Activated naive CD8-positive, alpha-beta T cell treated with anti-CD3 and anti-CD28 coated beads, Interleukin-2, amount 50 U/mL, for 16 hours (primary cell): ENCODE measurements at places on chromosomes 12 and 14.

- DNase-seq = no peak
These were observed 115.5 kb downstream of the SLC38A1 start for GRCh38 chr12:46153268-46153872.

DNA sequence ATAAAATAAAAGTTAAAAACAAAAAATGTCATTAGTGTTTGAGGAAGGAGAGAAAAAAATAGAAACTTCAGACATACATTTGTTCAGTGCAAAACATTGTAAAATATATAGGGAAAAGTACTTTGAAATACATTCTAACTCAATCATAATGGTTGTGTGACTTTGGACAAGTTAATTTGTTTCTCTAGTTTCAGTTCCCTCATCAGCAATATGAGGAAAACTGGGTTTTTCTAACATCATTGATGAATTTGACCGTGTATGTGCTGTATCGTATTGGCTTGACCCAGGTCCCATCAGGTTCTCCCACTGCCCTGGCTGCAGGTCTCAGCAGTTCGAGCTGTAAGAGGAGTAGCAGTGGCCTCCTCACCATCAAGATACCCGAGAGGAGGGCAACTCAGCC is 173.9 kb upstream of the ATF7IP start:
- no peak for DNase-seq

DNA sequence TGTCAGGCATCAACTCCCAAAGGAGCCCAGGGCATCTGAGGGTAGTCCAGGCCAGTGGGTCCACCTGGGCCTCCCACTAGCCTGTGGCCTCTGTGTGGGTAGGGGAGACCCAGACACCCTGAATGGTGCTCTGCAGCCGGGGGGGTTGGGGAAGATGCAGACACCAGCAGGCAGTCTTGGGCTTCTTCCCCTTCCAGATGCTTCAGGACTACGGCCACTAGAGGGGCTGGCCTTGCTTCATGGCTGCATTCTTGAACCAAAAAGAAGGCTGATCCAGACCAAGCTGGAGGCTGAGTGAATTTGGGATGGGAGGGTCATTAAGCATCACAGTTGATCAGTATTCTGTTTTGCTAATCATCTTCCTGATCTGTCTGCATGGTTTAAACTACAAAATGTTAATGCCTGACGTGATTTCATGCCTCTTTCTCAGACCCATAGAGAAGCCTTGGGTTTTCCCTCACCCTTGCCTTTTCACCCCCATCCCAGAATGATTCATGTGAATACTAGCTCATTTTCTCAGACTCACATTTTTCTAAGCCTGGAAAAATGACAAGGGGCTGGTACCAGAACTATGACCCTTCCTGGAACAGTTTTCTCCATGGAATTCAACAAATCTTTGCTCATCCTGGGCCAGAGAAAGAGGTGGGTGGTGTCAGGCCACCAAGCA is 134.2 kb downstream of the NTF3 start:
- no peak for DNase-seq

DNA sequence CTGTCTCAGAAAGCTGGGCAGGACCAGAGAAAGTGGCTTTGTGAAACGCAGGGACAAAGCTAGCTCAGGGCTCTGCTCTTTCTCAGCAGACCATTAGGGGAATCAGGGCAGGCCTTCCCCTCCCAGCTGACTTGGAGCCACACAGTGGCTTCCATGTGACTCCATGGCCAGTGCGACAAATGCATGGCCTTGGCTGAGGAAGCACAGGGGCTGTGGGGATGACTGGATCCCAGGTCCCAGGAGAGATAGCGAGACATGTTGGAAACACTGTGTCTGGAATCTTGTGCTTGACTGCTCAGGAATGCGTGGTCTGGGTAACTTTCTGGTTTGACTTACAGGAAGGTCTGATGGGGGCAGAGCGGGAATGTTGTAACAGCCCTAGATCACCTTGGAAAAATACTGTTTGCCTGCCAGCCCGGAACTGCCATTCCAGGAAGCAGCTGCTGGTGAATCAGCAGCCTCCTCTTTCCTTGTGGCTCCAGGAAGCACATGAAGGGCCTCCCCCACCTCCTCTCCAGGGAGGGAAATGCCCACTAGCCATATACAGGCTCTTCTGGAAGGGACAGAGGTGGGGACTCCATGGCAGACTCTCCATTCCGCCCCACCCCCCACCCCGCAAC is 133.5 kb upstream of the HIF1A start:
- no peak for DNase-seq

DNA sequence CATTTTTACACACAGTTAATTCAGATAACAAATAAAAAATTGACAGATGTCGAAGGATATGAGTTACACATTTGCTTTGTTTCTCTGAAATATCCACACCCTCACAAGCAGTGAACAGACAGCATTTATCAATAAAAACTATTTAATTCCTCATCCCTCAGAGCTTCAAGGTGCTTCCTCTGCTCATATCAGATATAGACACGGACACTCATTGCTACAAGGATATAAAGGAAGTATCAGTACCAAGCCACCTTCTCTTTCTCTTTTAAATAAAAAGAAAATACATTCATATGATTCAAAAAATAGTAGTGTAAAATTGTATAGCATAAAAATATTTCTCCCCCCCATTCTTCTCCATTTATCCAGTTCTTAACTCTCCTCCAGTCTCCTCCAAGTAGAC is 21.9 kb upstream of the MAGOHB start:
- DNase-seq = no peak

DNA sequence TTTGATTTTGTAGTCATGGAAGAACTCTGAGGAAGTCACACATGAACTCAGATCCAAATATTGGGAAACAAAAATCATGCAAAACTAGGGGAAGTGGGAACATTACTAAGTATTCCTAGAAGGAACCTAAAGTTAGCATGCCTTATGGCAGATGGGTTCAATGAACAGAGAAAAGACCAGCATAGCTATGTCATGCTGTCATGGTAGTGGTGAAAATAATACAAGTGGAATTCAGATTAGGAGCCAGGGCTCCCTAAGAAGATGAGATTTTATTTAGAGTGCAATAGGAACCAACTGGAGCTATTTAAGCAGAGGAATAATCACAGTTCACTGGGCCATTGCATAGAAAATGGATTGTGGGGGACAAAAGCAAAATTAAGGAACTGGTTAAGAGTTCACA is 134.0 kb downstream of the DIO2 start:
- DNase-seq = no peak

DNA sequence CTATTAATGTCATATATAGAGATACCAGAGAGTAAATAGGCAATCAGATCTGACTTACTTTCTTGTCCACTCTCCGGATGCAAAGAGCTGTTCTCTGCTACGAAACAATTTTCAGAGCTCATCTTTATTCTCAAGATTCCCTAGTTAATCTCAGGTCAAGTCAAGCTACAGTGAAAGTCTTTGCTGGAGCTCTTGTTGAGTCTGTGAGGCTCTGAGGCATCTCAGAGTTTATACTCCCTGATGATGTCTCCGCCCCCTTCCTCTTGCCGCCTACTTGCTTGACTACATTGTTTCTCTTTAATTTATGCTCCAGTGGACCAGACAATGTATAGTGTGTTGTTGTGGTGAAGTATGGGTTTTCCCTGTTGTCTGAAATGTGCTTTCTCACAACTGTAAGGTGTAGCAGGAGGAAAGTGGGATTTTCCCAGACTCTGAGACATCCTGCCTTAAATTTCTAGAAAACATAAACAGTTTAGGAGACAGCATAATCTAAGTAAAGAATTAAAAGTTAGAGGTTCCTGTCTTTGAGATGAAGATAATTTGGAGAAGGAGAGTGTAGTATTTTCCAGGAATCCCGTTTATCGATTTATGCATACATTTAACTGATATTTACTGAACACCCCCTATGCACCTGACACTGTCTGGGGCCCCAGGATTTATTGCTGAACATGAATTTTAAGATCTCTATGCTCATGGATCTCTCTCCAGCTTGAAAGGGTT is at the start of gene CD69:
TSS of gene CD69 (minus strand) at position 203 of the 720 bp plus-strand sequence. CDS start at position 122, 81 bp downstream.
- DNase-seq = peak; percentile 69

DNA sequence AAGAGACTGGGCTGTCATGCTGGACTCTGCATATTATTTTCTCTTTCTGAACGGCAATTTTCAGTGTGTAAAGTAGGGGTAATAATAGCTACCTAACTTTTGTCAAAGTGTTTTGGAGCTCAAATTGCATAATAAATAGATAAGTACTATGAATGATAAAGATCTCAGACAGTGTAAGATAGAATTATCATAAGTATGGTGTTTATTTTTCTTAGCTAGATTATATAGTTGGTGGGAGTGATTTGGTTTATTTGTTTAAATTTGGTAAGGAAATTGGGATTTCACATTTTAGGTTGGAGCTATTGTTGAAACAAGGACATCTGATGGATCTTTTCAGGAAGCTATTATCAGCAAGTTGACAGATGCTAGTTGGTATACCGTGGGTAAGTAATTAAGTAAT is 7.4 kb downstream of the ARID4A start:
- DNase-seq = no peak

DNA sequence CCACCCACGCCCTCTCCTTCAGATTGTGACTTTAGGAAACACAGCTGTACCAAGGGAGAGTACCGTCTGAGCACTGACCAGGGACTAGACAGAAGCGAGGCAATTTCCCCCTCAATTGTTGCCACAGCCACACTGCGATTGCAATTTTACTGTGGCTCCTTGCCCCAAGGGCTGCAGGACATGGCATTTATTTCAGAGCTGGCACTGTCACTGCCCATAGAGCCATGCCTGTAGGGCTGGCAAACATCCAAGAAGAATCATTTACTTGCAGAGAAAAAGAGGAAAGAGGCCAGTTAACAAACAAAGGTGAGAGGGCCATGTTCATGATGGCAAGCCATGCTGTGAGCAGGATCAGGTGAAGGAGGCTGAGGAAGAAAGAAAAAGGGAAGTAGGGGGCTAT is 129.6 kb downstream of the EMP1 start:
- no peak for DNase-seq

- DNase-seq = no peak
These were observed 141.6 kb downstream of the GXYLT1 start for GRCh38 chr12:42003031-42003430.

GRCh38 chr14:91570021-91570420 is 59.9 kb upstream of the PPP4R3A start:
- DNase-seq = no peak

DNA sequence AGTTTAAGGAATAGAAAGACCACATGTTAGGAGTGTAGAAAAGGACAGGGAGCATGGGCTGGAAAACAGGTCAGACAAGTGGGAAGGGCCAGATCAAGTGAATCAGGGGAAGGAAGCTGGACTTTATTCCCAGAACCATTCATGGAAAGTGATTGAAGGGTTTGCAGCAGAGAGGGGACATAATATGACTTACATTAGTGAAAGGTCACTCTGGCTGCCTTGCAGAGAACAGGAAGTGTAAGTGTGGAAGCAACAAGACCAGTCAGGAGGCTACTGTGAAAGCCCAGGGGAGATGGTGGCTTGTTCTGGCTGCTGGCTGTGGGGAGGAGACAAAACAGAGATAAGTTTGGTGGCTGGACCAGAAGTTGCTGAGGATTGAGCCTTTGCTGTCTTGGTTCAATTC is 69.1 kb downstream of the VCPKMT start:
- no peak for DNase-seq

GRCh38 chr12:76666290-76666835 is 97.6 kb upstream of the ZDHHC17 start:
- DNase-seq = no peak

DNA sequence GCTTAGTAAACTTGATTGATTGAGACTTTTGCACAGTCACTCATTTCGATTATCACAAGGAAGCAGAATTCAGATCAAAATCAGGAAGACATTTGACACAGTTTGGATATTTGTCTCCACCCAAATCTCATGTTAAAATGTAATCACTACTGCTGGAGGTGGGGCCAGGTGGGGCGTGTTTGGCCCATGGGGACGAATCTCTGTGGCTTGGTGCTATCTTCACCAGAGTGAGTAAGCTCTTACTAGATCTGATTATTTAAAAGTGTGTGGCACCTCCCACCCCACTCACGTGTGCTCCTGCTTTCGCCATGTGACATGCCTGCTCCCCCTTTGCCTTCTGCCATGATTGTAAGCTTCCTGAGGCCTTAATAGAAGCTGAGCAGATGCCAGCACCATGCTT is 291.4 kb downstream of the PCNX1 start:
- no peak for DNase-seq

GRCh38 chr12:3976351-3976938 is 103.2 kb upstream of the PARP11 start:
- no peak for DNase-seq

GRCh38 chr12:56007564-56008559 is 10.8 kb downstream of the SUOX start:
- DNase-seq = peak; percentile 32

DNA sequence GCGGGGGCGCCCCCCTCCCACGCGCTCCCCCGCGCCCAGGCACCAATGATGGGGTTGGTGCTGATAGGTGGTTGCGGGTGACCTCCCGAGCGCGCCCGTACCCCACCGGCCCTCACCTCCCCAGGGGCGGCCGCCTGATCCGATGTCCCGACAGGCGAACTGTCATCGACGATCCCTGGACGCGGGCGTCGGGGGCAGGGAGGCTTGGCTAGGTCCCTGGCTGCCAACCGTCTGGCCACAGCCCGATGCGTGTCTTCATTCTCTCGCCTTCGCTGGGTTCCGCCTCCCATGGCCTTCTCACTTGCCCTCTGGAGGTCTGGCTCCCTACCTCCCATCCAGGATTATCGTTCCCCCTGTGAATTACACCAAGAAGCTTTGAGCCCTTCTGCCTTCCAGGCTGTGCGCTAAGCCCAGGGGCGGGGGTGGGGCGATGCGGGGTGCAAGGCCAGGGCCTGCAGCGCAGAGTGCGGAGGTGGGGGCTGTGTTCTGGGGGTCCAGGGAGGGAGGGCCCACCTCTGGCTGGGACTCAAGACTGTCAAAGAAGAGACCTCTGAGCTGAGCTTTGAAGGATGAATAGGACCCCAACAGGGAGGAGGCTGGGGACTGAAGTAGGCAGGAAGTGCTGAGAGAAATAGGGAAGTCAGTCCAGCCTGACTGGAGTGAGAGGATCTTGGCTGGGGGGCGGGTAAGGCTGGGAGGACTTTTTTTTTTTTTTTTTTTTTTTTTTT is 7.7 kb upstream of the RACGAP1 start:
- no peak for DNase-seq

DNA sequence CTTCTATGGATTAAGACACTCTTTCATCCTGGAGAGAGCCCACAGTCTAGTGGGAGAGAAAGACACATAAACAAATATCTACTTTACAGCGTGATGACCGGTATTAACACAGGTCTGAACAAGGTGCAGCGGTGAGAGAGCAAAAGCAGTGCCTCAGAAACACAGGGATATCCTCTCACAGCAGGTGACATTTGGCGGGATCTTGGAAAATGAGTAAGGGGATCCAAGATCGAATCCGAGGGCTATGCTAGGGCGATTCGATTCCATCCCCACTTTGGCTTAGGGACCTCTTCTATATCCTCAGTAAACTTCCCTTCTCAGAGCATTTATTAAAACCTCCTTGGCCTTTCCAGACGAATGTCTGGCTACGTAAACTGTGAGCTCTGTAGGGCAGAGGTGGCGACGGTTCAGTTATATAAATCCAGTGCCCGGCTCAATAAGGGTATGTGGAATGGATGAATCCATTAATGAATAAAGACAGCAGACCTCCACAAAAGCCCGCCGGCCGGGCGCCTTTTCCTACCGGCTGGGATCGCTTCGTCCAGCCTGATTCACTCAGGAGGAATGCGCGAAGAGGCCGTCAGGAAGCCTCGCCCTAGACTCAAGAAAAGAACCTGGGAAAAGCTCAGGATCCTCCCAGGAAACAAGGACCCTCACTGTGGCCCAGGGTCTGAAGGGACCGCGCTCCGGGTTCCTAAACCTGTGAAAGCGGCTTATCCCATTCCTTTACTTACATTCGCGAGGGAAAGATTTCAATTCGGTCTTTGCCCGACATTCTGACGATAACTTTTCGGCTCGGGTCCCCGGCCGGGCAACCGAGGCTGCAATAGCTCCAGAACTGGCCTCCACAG is 455 bp downstream of the ATP6V1D start:
- no peak for DNase-seq
